ENCODE measurements at places on chromosomes 5 and 9.
A peak's percentile ranks its signal among the peaks of the same experiment; 100 is the strongest.

GRCh38 chr9:107739601-107740082 lies 250.1 kb upstream of the KLF4 start:
- no peak for DNase-seq

DNA sequence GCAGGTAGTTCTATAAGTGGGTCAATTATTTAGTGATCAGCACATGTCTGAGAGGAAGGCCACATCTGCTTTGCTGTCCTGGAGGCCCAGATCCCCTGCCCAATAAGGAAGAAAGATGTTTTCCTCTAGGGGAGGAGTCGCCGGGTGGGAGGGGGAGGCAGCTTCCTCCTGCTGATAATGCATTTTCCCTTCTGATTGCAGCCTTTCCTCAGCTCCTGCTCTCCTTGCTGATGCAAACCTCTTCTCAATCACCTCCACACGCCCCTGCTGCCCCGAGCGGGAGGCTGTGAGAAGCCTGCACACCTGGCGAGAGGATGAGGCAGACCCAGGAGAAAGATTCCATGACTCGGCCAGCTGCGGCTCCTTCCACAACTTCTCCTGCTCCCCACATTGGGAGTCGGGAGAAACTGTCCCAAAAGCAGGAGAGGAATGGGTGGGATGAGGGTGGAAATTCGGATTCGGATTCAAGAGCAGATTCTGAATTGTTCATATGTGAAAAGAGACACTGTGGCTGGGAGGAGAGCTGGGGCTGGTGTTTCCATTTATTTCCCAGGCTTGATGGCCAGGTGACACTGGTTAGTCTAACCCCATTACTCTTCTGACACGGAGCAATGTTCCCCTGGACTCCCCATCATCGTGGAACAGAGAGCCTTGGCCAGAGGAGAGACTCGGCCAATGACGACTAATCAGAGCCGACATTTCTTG lies 6.8 kb upstream of the NTNG2 start:
- no peak for DNase-seq

GRCh38 chr9:36928210-36928609 lies 105.9 kb downstream of the PAX5 start:
- no peak for DNase-seq

DNA sequence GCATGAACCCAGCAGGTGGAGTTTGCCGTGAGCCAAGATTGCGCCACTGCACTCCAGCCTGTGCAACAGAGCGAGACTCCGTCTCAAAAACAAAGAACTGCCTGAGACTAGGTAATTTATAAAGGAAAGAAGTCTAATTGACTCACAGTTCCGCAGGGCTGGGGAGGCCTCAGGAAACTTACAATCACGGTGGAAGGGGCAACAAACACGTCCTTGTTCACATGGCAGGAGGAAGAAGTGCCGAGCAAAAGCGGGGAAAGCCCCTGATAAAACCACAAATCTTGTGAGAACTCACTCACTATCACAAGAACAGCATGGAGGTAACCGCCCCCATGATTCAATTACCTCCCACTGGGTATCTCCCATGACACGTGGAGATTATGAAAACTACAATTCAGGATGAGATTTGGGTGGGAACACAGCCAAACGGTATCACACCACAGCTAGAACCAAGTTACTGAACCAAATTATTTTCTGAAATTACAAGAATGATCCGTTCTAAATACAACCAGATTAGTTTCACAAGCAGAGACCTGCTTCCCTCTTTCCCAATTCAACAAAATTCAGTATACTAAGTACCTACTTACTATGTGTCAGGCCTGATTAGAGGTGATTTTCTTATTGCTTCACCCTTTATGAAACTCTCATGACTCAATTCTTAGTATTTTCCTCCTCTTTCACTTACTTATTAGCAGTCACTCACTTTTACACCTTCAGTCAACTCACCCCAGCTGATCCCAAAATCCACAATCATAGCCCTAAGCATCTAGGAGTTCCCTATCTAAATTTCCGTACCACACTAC lies 8.4 kb downstream of the UBTD2 start:
- peak; percentile 64 for DNase-seq

DNA sequence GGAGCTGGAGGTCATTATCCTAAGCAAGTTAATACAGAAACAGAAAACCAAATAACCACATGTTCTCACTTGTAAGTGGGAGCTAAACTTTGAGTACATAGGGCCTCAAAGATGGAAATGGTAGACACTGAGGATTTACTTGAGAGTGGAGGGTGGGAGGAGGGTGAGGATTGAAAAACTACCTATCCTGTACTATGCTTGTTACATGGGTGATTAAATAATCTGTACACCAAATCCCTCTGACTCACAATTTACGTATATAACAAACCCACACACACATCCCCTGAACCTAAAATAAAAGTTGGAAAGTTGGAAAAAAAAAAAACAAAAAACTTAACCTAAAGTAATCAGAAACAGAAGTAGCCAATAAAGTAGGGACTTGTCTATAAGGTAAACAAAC lies 48.8 kb upstream of the LARP1 start:
- DNase-seq, result peak; percentile 55
